ENCODE measurements at places on chromosomes 6 and 20.

- DNase-seq: no peak
Measured at GRCh38 chr6:16719488-16719887, 41.8 kb downstream of the ATXN1 start.

GRCh38 chr20:47043086-47043485 is 148.4 kb downstream of the EYA2 start:
- DNase-seq: no peak

DNA sequence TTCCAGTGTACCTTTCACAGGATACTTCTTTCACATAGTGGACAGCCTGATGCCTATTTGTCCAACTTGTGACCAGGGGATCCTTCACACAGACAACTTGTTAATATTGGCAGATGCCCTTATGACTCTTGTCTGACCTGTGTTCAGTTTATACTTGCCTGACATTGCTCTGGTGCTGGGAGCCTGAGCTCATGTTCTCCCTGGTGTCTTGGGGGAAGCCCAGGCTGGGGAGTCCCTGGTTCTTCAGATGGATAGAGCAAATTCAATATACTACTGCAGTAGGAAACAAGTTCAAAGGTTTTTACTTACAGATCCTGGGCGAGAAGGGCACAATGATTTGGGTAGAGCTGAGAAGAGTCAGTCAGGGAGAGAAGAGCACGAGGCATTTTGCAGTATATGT is 76.1 kb downstream of the NKAIN2 start:
- DNase-seq: no peak

DNA sequence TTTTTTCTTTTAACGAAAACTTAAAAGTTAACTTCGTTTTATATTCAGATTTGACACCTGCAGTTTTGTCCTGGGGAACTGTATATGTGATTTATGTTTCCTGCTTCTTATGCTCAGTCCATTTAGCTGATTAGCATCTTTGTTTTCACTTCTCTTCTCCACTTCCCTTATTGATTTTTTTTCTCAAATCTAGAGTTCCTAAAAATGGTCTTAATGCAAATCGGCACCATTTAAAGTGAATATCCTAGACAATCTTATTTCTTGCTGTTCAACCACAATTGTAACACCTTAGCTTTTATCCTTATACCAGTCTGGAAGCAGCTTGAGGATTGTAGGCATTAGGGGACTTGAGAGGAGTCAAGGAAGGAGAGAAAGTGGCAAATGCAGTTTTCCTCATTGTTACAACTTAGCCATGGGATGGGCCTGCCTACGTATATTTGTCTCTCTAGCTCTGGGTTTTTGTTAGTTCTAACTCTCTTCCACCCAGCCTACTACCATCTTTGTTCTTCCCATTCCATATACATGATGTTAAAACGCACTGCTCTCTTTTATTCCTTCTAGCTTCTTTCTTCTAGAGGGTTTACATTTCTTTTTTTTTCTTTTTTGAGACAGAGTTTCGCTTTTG is 8.5 kb downstream of the QRSL1 start:
- DNase-seq: no peak

GRCh38 chr20:3744806-3745685 is 12.6 kb downstream of the HSPA12B start:
- no peak for DNase-seq

- no peak for DNase-seq
Measured at GRCh38 chr6:112207131-112207530, 47.2 kb downstream of the LAMA4 start.

- DNase-seq: no peak
Measured at GRCh38 chr6:142804490-142804889, 140.5 kb downstream of the HIVEP2 start.

GRCh38 chr6:41553405-41553999 is 7.3 kb downstream of the FOXP4 start:
- DNase-seq: no peak
